Left colon (tissue), 2 donors: ENCODE measurements at places on chromosomes 3 and 15. TPM values are rescaled to one million over a fixed set of nuclear protein-coding genes. Genes with fewer than 3 reads are reported as not detected.

Gene AVEN
- total RNA-seq: 10.3 TPM

Gene GOLGA8T
- 0.22 TPM for total RNA-seq

Gene ZKSCAN7
- 1.1 TPM for total RNA-seq

Gene NIT2
- 25.9 TPM for total RNA-seq

Gene PAQR9
- total RNA-seq: not detected

Gene RUBCN
- total RNA-seq: 20.4 TPM

DNA sequence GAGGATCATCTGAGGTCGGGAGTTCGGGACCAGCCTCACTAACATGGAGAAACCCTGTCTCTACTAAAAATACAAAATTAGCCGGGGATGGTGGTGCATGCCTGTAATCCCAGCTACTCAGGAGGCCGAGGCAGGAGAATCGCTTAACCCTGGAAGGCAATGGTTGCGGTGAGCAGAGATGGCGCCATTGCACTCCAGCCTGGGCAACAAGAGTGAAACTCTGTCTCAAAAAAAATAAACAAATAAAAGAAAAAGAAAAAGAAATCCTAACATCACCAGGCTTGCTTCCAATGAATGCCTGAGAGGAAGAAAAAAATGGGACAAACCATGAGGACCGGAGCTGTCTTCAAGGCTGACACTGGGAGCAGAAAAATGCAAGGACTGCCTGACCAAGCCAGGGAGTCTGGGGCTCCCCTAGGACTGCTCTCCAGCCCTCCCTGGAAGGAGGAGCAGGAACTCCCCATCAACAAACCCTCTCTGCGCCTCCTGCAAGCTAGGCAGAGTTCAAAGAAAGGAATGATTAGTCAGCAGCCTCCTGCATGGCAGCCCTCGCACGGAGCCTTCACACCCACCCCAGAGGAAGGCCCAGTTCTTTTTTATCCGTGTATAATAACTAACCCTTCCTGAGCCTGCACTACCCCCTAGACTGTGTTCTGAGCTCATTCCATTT lies 55.4 kb downstream of the NUP210 start:
- DNase-seq: no peak

GRCh38 chr15:65286069-65286703 lies 497 bp downstream of the PARP16 start:
- DNase-seq: peak; percentile 56

GRCh38 chr3:14548321-14548729 lies 8.2 kb upstream of the GRIP2 start:
- DNase-seq: peak; percentile 43

DNA sequence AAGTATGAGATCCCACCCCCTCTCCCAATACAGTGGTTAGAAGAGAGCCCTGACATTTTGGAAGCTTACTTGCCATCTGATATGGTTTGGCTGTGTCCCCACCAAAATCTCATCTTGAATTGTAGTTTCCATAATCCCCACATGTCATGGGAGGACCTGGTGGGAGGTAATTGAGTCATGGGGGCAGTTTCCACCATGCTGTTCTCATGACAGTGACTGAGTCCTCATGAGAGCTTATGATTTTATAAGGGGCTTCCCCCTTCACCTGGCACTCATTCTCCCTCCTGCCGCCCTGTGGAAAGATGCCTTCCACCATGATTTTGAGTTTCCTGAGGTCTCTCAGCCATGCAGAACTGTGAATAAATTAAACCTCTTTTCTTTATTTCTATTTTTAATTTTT lies 28.8 kb upstream of the HES1 start:
- DNase-seq: no peak

GRCh38 chr3:148100476-148100875 lies 597.2 kb upstream of the AGTR1 start:
- DNase-seq: no peak

- no peak for DNase-seq
Measured at GRCh38 chr3:128009952-128010846, 42.0 kb upstream of the SEC61A1 start.

GRCh38 chr3:134640378-134640777 lies 10.4 kb downstream of the KY start:
- no peak for DNase-seq

DNA sequence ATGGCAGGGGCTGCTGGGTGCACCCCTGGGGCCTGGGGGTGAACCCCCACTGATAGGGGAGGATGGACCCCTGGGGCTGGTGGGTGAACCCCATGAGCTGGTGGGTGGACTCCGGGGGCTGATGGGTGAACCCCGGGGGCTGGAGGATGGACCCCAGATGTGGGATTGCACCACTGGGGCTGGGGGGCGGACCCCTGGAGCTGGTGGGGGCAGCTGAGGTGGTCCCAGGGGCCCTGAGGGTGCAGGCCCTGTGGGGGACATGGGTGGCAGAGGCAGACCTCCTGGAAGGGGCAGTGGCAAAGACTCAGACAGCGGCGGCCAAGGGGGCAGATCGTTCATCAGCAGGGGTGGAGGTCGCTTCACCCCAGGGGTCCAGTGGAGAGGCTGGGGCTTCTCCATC lies 17.4 kb upstream of the TXNRD3 start:
- DNase-seq: no peak

- no peak for DNase-seq
Measured at GRCh38 chr15:91589360-91589759, 264.1 kb upstream of the SLCO3A1 start.

- peak; percentile 67 for DNase-seq
Measured at GRCh38 chr3:52253314-52254304, 8.1 kb downstream of the PPM1M start.

GRCh38 chr15:39455471-39455991 lies 125.3 kb upstream of the THBS1 start:
- DNase-seq: no peak
